ENCODE measurements at places on chromosomes 13 and 19. TPM values are rescaled to one million over a fixed set of nuclear protein-coding genes. Genes with fewer than 3 reads are reported as not detected.
A peak's percentile ranks its signal among the peaks of the same experiment; 100 is the strongest.

TMEM272 gene
- total RNA-seq, result not detected

ZNF528 gene
- 14.7 TPM for total RNA-seq

DNA sequence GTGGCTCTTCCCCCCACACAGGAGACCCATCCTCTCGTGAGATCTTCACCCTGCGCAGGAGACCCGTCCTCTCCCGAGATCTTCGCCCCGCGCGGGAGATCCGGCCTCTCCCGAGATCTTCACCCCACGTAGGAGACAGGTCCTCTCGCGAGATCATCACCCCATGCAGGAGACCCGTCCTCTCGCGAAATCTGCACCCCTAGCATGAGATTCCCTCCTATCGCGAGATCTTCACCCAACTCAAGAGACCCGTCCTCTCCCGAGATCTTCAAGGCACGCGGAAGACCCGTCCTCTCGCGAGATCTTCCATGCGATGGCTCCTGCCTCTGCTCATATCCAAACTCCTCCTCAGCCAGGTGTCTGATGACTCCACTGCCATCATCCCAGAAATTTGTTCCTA is 24.3 kb downstream of the LAIR2 start:
- DNase-seq, result no peak

- no peak for DNase-seq
Observed at GRCh38 chr13:31263346-31263745, 63.6 kb downstream of the B3GLCT start.

DNA sequence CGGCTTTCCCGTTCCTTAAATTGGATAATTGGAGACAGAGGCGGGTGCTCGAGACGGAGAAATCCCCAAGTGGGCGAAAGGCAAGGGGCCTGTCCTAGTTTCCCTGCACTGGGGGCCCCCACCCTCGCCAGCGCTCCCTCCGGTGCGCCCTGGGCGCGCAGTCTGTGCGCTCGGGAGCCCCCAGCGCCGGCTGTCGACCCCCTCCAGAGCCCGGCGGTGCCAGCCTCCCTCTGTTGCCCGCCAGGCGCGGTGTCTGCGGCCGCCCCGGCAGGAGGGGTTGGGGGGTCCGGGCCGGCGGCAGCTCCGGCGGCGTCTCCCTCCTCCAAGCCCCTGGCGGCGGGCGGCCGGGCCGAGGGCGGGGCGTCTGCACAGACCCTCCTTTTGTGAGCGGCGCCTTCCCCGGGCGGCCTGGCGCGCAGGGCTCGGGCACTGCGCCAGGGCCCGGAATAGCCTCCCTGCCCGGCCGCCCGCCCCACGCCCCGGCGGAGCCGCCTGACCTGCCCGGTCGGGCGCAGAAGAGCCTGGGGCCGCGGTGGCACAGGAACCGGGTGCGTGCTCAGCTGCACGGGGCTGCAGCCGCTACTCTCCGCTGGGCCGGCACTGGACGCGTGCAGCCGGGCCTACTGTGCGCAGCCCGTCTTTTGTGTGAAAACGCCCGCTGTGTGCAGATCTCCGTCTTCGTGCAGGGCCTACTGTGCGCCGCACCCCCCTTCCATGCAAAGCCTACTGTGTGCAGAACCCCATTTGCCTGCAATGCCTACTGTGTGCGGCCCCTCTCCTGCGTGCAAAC is 13.2 kb downstream of the GADD45B start:
- DNase-seq, result peak; percentile 48

All from LHCN-M2 (cell line).